ENCODE measurements at places on chromosomes 6 and 20.

DNA sequence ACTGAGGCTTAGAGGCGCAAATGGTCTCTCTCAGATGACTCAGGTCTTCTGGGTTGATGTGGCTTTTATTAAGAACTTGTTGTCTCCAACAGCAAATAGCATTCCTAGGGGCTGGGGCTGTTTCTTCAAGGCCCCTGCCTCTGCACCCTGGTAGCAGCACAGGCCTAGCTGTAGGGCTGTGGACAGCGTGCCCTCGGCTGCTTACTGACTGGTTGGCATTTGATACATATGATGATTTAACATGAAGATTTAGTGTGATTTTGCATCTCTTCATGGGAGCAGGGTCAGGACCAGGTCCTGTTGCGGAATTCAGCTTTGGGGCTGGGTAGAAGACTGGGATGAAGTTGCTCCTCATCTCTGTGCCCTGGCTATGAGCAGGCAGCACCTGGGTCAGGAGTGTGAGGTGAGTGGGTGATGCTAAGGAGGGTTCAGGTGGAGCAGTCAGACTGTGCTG lies 24.3 kb upstream of the IER3 start:
- no peak for ATAC-seq

- no peak for ATAC-seq
These were observed 65.5 kb upstream of the F13A1 start for GRCh38 chr6:6386010-6386409.

DNA sequence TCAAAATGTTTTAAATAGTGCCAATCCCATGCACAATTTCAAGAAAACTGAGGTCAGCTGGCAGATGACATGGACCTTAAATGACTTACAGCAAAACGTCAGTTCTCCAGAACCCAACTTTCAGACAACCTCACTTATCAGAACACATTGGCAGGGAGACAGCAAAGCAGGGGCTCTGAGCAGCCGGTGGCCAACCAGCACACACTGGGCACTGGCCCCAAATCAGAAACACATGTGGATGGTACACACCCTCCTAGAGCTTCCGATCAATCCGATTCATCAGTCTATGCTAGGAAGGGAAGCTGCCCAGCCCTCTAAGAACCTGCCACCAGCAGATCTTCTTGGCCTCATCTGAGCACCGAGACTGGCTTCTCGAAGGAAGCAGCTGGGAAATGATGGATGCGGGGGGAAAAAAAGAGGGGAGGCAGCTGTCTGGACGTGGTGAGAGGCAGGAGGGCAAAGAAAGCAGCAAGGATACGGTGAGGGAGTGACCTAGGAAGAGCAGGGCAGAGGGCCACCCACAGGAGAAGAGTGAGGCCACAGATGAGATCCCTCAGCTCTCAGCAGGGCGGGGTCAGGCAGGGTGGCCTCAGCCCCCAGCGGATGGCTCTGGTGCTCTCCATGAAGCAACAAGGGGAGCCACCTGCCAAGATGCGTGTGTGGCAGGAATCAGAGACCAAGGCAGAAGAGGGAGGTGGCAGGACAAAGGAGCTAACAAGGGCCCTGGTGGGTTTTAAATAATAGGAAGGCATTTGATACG lies 32.9 kb downstream of the TAF4 start:
- peak; percentile 94 for ATAC-seq

GRCh38 chr6:150016324-150017185 lies 8.8 kb downstream of the RAET1L start:
- ATAC-seq: peak; percentile 80

- ATAC-seq: no peak
These were observed 11.4 kb upstream of the DUSP22 start for GRCh38 chr6:280775-281468.

DNA sequence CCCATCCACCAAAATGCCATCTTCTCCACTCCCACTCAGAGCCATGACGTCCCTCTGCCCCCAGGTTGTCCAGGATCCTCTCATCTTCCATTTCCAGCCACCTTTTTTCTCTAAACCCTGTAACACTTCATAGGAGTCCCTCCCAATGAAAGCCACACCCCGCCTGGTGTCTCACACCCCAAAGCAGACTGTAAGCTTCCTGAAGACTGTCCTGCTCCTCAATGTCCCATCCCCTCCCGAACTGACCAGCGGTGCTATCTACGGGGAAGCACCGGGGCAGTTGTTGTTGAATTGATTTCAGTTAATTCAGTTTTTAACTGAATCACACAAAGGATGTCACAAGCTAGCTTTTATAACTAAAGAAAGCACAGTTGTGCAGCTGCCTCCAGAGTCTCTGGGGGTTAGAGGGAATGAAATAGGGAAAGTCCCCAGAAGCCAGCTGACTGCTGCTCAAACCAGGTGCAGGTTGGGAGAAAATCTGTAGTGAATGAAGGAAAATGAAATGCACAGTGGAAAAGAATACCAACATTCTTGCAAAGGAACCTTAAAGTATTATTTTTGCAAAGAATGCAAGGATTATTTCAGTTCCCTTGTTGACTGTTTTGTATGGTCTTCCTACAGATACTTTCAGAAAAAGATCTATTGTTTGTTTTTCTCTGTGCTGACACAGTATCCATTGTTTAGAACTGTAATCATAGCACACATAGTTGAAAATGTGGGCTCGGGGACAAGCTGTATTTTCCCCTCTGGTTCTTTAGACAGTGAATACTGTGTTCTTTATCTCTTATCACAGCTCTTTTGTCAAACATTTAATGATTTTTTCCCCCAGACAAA lies 222.6 kb upstream of the QKI start:
- ATAC-seq: no peak

- no peak for ATAC-seq
These were observed 15.2 kb downstream of the DNAH8 start for GRCh38 chr6:38730140-38730862.

DNA sequence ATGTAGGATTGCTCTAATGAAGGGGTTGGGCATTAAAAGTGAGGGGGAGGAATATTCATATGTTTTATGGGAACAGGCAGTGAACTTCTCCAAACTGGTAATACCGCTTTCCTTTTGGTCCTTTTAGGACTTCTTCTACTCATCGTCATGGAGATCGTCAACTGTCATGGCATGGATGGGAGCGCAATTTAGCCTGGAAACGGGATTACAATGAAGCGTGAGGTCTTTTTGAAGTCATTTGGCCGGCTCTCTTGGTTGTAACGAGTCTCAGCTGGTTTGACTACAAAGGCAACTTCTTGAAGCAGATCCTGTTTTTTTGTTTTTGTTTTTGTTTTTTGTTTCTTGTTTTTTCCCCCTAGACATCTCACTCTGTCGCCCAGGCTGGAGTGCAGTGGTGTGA lies 1.4 kb upstream of the HLA-E start:
- no peak for ATAC-seq

DNA sequence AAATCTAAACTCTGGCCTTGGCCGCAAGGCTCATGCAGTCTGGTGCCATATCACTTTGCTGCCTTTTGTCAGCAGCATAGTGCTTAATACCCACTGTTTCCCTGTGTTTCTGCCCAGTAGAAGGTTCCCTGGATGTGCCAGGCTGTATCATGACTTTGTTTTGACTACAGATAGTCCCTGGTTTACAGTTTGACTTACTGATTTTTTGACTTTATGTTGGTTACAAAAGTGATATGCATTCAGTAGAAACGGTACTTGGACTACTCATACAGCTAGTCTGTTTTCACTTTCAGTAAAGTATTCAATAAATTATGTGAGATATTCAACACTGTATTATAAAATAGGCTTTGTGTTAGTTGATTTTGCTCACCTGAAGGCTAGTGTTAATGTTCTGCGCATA lies 19.0 kb downstream of the RALY start:
- no peak for ATAC-seq

- ATAC-seq: no peak
These were observed 5.5 kb upstream of the PKIB start for GRCh38 chr6:122604676-122605075.

- no peak for ATAC-seq
These were observed 13.4 kb downstream of the FOXC1 start for GRCh38 chr6:1622851-1623768.
